Hematopoietic multipotent progenitor cell (in vitro differentiated cells): ENCODE measurements at places on chromosomes 3 and 15.
A peak's percentile ranks its signal among the peaks of the same experiment; 100 is the strongest.

- DNase-seq: peak; percentile 34
Measured at GRCh38 chr15:63601026-63601703, 4.0 kb downstream of the FBXL22 start.

DNA sequence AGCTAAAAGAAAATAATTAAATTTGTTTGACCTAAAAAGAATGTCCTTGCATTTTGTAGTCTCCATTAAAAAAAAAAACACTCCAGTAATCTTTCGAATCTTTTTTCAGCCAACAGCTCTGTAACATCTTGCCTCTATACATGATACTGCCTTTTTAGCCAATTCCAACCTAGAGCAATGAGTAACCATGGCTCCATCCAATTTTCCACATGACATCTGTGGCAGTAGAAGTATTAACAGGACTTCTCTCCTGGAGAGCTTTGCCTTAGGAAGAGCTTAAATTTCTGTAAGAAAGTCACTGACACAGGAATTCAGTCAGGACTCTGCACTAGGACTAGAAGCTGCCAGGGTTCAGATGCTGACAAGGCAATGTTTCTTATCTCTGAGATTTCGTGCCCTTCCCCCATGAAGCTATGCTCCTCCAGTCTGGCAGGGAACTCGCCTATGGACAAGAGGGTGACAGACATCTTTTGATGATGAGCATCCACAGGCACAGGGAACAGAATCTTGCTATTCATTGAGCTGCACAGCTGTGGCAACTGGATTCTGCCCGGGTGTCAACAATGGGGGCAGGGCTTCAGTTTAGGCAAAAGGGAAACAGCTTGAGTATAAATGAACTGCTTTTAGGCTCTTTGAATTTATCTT, 81.8 kb downstream of the ALCAM start:
- no peak for DNase-seq

GRCh38 chr3:7226393-7226792, 365.5 kb downstream of the GRM7 start:
- no peak for DNase-seq

DNA sequence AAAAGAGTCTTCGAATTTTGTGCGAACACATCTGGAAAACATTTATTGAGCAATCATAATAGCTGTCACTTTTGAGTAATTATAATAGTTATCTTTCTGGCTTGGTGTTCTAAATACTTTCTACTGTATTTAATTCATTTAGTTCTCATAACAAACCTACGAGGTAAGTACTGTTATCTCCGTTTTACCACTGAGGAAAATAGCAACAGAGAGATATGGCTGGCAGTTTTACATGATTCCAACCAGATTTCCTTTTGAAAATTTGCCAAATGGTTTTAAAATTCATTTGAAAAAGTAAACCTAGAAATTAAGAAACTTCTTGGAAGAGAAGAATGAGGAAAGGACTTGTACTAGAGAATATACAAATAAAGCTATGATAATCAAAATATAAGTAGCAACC, 37.3 kb upstream of the MGA start:
- DNase-seq: no peak

DNA sequence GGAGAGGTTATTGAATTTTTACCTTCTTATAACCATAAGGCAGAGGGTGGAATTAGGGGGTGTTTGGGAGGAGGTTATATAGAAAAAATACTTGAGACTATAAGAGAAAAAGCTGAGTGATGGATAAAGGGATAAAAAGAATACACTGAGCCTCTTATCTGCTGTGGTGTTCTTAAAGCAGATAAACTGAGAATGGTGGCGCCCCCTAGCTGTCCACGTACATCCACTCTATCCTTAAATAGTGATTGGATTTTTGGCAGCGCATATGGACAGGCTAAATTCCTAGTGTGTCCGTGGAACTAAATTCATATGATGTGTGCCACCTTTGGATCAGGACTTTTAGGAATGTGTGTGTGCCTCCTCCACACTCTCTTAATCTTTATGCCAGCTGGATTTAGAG, 121.1 kb downstream of the OXSM start:
- DNase-seq: peak; percentile 23

- DNase-seq: no peak
Measured at GRCh38 chr3:40997711-40998519, 201.4 kb upstream of the CTNNB1 start.

GRCh38 chr3:106805625-106806024, 571.6 kb upstream of the CCDC54 start:
- DNase-seq: no peak

GRCh38 chr3:27632431-27633223, 89.5 kb downstream of the EOMES start:
- peak; percentile 26 for DNase-seq

DNA sequence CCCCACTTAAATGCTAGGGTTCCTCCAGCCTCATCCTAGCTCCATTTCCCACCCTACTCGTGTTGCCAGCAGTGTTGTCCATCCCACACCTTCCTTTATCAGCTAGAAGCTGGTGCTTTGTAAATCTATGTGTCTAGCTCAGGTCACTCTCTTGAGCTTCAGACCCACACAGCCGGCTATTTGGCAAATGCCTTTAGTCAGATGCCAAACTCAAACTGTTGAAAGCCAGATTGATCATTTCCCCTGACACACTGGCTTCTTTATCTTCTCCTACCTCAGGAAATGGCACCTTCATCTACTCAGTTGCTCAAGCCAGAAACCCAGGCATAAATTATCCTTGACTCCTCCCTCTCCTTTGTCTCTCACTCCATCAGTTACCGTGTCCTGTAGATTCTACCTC, 61.5 kb upstream of the TPM1 start:
- no peak for DNase-seq

- DNase-seq: peak; percentile 53
Measured at GRCh38 chr15:89971592-89971997, 29.5 kb upstream of the ZNF710 start.

DNA sequence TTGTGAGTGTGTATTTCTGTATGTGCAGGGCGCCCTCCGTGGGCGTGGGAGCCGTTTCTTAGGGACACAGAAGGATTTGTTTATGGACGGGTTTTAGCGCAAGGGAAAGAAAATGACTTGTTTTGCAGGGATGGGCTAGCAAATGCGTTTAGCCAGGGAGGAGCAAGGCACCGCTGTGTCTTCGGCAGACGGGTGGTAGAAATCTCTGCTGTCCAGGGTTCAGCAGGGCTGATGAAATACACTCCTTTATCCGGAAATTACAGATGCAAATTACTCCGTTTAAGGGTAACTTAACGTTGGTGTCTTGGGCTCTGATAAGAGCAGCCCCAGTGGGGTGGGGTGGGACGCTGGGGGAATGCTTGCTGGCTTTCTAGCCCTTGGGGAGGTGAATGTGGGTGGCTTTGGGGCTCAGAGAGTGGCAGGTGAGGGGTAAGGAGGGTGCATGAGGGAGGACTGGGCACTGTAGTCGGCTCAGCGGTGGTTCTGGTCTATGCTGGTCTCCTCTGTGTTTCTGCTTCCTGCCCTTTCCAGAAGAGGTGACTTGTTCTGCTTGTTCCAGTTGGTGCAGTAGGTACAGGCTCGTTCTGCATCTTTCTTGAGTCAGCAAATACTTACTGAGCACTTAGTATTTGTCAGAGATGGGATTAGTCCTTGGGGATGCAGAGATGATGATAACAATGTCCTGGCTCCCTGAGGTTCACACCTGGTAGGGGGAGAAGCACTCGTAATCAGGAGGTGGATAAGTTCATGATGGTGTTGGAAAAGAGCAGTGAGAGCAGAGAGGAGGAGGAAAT, 954 bp downstream of the SV2B start:
- DNase-seq: no peak

- DNase-seq: no peak
Measured at GRCh38 chr3:110710156-110710555, 361.5 kb upstream of the NECTIN3 start.

GRCh38 chr15:75140080-75140879, 61.4 kb upstream of the C15orf39 start:
- DNase-seq: no peak

DNA sequence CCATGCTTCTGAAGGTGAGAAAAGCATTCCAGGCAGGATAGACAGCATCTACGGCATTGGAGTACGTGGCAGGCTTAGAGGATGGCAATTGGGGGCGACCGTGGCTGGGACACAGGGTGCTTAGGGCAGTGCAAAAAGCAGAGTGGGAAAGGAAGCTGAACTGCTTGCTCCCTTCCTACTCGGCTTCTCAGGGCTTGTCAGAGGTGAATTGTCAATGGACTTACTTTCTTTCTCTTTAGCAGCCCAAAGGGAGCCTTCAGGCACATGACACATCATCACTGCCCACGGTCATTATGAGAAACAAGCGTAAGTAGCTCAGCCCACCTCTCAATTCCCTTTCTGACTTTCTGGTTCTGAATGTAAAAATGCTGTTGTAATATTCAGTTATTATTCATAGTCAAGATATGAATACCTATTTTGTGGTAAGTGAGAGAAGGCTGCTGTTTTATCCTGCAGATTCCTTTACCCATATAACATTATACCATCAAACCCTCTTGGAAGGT, 84.3 kb downstream of the KLHL25 start:
- no peak for DNase-seq

- DNase-seq: peak; percentile 12
Measured at GRCh38 chr3:20125897-20126296, 60.1 kb downstream of the SGO1 start.

- no peak for DNase-seq
Measured at GRCh38 chr3:107753976-107754375, 231.2 kb downstream of the BBX start.

DNA sequence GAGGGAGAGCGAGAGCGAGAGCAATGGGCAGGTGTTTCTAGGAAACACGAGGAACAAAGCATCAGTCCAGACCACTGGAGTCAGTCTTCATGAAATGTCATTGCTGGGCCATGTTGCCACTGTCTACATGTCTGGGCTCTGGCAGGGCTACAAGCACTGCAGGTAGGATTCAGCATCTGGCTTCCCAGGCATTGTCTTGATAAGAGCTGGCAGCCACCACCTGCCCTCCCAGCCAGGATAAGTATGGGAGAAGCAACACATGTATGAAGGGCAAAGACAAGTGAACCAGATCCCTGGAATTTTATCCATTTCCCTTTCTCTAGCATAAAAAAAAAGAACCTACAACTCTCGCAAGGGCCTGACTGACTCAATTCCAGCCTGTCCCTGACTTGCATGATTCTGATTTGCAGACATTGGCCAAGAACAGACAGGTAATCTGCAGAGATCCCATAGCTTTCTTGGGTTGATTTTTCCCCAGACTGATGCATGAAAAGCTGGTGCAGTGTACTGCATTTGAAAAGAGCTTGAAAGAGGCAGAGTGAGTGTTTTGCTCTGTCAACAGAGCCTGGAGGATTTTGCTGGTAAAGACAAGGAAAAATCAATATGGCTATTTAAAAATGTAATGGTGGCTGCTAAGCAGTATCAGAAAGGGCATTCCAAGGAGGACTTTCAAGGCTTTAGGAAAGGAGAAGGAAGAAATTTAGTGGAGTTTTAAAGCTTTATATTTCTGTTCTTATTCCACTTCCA, 157.2 kb upstream of the MYRIP start:
- no peak for DNase-seq

DNA sequence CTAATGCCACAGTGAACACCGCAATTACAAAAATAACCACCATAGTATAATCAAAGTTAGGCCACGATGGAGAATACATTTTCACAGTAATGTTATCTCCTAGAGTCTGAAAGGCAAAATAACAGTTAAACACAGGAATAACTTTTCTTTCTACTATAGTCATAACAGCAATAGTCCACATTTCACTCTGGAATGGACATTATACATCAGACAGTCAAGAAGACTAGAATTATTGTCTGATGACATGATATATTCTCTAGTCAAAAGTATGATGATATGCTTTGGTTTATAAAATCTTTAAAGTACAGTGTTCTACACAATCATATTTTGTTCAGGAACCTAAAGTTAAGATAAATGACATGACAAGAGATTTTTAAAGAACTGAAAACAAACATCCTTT, 18.0 kb downstream of the SPPL2A start:
- no peak for DNase-seq

GRCh38 chr15:90174140-90174875, 26.8 kb upstream of the SEMA4B start:
- DNase-seq: no peak

GRCh38 chr3:4983739-4984510, 4.7 kb downstream of the BHLHE40 start:
- DNase-seq: peak; percentile 58

DNA sequence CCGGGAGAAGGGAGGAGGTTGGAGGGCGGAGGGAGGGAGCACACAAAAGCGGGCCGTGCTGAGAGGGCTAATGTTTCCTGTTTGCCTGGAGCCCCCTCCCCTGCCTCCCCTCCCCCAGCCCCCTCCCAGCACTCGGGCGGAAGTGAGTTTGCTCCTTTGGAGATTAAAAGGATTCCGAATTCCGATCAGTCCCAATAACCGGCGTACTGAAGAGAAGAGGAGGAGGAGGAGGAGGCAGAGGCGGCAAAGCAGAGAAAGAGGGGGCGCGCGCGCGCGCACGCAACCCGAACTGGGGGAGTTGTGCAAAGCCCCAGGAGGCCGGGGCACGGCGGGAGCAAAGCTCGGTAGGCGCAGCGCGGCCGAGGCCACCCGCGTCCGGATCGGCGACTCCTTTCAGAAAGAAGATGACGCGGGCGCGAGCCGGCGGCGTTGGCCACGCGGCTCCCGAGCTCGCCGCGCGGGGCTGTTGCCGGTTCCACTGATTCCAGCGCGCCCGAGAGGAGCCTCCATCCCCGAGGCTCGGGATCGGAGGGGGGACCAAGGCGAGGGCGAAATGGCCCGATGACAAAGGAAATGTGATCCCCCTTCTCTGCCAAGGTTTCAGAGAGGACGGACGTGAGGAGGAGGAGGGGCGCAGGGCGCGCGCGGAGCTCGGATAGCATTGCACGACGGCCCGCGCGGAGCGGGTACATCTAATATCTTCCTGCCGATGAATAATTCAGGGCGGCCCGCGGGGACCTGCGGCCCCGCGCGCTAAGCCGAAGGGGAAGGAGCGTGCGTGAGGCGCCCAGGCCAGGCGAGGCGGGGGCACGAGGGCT, 1.1 kb upstream of the TRIM71 start:
- DNase-seq: peak; percentile 58

DNA sequence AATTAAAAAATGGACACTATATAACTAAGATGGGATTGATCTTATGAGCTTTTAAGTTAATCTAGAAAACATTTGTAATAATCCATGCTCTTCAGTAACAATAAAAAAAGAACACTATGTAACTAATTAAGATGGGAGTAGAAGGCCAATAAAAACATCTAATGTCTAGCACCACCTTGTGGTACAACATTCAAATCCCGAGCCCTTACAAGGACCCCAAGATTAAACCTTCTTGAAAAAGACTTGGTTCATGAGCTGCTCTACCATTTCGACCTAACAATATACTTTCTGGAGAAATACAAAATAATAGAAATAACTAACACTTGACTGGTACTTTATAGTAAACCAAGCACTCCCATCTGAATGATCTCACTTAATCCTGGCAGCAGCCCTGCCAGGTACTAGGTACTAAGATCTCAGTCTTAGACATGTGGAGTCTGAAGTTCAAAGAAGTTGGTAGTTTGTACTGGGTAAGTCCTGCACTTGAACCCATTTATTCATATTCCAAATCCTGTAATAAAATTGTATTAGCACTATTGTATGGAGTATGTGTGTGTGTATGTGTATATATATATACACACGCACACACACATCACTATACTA, 21.8 kb downstream of the METTL6 start:
- peak; percentile 83 for DNase-seq
